ENCODE measurements at places on chromosomes 7 and 10.

GRCh38 chr10:92125144-92125543 lies 165.7 kb downstream of the CPEB3 start:
- no peak for DNase-seq

GRCh38 chr10:30999070-30999712 lies 32.5 kb downstream of the ZNF438 start:
- DNase-seq, result no peak

GRCh38 chr10:31744025-31744424 lies 184.6 kb downstream of the ARHGAP12 start:
- no peak for DNase-seq

DNA sequence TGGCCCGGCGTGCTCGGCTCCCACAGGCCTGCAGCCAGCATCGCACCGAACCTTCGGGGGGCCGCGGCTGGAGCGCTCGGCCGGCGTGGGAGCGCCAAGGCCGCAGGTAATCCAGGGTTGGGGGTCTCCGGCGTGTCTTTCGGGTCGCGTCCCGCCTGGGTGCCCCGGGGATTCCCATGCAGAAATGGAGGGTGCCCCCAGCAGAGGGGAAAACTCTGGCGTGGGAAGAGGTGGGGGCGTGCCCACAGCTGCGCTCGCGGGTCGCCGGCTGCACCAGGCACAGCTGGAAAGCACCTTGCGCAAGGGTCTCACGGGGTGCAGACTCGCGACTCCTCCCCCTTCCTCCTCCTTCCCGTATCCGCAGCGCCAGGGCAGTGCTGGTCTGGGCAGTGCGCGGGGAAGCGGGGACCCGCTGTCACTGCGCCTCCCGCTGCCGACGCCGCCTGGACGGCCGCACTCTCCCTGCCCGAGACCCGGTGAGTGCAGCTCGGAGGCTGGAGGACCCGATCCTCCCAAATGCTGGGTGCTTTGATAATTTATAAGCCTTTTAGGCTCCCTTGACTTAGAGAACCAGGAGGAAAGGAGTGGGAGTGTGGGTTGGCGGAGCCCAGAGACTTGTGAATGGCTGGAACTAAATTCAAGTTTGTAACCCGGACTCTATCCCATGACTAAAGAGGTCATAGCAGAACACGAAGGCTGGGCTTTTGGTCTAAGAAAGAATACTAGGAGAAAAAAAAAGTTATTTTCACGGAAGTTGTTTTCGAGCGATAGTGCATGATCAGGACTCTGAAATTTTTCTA lies 489 bp downstream of the MAP3K8 start:
- DNase-seq, result no peak

Measured in stimulated activated CD4-positive, alpha-beta T cell treated with anti-CD3 and anti-CD28 coated beads, Interleukin-1b, Interleukin-23, amount 100 ng/mL, for 1 hour (primary cell).